ENCODE measurements at places on chromosomes 11 and 22.

DNA sequence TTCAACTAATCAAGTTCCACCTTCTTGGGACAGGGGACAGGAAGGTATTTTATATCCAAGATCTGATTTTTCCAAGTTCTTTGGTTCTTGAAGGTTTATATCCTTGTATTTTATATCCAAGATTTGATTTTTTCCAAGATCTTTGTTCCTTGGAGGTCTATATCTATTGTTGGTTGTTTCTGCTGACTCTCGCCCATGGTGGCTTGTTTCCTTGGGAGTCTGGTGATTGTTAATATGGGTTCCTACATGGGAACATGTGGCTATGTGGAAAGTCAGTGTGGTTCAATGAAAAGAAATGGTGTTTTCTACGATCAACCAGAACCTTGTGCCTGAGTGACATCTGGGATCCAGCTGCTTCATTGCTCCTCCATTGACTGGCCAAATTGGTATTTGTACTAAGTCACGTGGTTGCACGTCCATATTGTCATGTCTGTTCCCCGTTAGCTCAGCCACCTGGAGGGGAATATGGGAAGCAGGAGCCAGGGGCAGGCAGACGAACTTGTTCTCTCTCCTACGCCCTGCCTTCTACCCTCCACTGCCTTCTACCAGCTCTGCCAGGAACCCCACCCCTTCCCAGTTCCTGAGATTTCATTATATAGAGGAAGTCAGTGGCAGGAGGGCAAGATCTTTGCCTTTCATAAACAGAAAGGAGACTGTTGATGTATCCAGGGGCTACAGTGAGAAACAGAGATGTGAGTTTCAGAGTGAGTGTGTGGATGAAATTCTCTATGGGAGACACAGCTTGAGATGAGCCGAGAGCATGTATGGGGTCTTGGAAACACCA, 11.1 kb upstream of the CSF2RB start:
- DNase-seq = no peak

- no peak for DNase-seq
Observed at GRCh38 chr11:71311176-71311925, 59.0 kb upstream of the SHANK2 start.

- no peak for DNase-seq
Observed at GRCh38 chr11:131824771-131825170, 454.4 kb downstream of the NTM start.

DNA sequence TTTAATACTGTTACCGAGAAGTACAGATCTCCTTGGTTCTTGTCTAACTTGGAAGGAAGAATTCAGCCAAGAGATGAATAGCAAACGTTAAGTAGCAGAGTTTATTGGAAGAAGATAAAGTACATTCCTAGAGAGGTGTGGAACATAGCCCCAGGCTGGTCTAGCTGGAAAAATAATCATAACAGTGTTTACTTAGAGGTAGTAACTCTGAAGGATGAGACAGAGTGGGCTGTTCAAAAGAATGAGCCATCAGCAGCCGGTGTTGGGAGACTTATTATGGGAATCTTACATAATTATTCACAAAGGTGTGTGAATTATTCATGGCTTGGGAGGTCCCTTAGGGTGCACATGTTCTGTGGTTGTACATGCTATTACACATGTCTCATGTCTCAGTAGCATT, 276.5 kb downstream of the LUZP2 start:
- no peak for DNase-seq

DNA sequence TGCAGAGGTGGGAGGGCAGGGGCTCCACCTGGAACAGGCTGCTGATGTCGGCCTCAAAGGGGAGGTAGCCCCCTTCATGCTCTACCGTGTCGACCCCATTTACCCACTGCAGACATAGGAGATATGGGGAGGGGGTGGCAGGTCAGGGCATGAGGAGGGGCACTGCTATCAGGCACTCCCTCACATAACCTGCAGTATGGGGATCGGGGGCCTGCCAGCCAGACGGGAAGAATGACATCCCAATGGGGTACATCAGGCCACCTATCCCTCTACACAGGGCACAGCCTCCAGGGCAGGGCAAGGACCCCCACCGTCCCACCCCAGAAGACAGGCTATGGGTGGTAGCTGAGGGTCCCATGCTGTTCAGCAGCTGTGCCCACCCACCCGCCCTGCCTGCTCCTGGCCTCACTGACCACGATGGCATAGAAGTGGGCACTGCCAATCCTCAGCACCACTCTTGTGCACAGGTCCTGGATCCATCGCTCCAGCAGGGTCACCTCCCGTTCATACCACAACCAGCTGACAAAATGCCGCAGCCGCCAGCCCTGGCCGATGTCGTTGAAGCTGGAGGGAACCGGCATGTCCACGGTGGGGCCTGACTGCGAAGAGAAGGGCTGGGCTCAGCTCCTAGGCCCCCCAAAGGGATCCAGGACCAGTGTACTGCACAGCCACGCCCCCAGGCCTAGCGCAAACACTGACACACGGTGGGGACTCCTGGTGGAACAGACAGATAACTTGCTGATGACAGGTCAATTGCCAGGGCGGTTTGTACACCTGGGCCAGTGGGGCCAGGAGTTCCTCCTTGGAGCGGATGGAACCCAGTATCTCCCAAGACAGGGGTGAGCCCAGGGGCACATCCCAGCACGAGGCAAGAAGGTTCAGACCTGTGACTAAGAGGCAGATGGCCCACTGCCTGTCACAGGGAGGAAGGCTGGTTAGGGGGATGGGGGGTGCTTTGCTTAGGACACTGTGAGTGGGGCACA, 24.1 kb downstream of the RGL4 start:
- DNase-seq = no peak

DNA sequence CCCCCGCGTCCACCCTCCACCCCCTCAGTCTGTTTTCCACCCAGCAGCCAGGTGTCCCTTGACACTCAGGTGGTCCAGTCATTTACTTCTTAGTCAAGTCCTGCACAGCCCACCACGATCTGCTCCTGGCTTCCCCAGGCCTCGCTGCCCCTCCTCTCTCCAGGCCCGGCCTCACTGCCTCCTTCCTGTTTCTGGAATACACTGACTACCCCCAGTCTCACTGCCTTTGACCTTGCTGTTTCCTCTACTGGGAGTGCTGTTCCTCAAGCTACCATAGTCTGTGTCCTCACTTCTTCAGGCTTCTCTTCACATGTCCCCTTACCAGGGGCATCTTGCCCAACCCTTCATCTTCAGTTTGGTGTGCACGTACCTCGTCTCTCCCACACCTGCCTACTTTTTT, 7.4 kb downstream of the MCM5 start:
- DNase-seq = no peak

GRCh38 chr11:44950031-44950624, 555 bp downstream of the TP53I11 start:
- peak; percentile 47 for DNase-seq

GRCh38 chr11:12116425-12117032, 6.1 kb downstream of the MICAL2 start:
- no peak for DNase-seq

GRCh38 chr11:18332302-18332701, 9.9 kb downstream of the GTF2H1 start:
- DNase-seq = no peak

DNA sequence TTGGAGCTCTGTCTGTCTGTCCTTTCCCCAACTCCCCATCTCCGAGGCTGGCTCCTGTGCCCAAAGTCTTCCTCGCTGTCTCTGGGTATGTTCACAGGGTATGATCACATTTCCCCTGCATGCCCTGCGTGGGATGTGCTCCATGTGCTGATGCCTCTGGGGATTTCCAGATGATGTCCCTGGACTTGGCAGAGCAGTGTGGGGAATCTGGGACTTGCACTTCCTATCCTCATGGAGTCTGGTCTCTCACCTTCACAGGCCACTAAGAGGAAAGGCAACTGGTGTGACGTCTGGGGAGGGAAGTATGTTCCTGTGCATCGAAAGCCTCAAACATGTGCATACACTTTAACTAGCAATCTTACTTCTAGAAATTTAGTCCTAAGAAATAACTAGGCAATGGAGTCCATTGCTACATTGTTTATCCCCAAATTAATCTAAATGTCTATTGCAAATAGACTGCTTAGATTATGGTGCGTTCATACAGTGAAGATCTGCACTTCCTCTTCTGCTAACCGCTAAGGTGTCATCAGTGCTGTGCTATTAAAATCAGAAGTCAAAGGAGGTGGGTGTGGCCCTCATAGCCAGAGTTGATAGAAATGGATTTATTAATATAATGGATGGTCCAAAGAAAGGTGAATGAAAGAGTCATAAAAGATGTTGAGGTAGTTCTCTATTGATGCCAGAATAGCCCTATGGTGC, 20.8 kb downstream of the TIMP3 start:
- no peak for DNase-seq

Measured in activated CD4-positive, CD25-positive, alpha-beta regulatory T cell treated with anti-CD3 and anti-CD28 coated beads, Interleukin-2, amount 50 U/mL, for 72 hours (primary cell).